CD4-positive, alpha-beta T cell (primary cell): ENCODE measurements at places on chromosomes 12 and 14.
A peak's percentile ranks its signal among the peaks of the same experiment; 100 is the strongest.

GRCh38 chr14:53472306-53472705 lies 319.2 kb upstream of the DDHD1 start:
- DNase-seq = no peak

- DNase-seq = no peak
These were observed 26.3 kb downstream of the PAPLN start for GRCh38 chr14:73263606-73264005.

DNA sequence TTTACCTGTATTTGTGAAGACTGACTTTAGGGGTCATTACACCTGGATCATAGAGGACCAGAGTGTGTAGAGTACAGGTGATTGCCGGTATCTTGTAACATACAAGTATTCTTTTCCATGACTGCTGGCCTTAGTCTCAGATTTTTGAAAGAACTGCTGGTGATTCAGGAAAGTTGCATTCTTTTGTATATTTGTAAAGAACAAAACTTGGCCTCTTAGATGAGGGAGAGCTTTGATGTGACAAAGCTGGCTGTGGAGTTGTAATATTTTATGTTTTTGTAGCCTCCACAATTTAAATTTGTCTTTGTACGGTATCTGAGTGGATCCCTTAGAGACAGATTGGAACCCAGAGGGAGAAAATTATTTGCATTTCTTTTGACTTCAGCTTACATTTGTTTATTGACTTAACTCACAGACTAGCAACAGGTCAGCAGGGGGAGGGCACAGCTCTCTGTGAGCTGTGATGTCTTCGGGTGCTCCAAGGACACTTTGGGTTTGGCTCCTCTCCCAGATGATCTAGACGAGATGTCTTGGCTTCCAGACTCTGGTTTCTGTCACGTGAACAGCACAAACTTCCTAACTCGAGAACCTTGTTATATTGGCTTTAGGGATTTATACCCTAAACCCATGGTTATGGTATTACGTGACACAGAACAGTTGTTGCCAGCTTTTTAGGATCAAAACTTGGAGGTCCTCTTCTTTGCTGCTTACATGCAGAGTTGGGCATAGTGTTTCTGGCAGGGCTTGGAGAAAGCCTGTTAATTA lies 65.9 kb downstream of the DAAM1 start:
- no peak for DNase-seq

DNA sequence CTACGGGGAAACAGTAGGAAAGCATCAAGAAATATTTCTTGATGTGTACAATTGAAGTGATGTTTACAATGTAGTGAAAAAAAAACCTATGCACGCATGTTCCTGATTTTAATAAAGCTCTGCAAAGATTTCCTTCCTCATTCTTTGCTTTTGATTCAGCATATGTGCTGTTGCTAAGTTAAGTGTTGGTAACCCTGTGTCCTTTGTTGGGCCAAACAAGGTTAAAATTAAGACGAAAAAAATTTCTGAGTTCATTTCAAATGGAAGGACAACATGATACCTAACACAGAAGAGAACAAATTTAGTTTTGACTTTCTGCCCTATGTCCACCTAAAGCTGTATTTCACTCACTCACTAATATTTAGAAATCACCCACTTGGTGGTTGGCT lies 62.8 kb downstream of the PPP2R5C start:
- peak; percentile 53 for DNase-seq

DNA sequence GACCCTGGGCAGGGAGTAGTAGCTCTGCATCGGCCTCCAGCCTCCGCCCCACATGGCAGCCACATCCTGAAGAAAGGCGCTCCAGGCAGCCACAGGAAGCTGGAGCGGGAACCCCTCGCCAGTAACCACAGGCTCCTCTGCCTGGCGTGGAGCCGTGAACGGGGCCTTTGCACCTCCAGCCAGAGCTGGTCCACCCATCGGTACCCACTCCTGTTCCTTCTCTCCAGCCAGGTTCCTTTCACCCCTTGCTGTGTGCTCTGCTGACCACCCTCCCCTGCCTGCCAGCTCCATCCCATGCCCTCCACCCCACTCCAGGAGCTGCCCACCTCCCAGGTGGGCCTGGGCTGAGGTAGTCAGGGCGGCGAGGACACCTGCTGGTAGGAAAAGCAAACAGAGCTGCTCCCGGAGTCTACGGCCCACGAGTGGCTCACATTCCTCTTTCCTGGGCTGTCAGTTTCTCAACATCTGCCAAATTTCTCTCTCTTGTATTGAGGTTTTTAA lies 2.7 kb downstream of the TGFB3 start:
- DNase-seq = no peak
